ENCODE measurements at places on chromosomes 5 and 9.

DNA sequence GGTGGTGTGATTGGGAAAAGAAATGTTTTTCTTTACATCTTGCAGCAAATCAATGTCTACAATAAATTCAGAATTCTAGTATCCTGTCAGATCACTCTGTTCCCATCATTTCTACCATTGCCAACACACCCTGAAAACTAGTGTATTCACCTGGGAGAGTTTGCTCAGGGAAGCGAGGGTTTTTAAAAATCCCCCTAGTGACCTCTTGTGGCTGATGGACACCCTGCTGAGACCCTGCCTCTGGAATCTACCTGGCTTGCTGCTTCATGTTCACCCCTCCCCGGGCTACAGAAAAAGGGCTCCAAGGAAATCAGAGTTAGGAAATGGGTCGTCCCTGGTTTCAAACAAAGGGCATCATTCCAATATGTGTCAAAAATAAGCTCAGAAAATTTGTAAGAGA is 21.4 kb upstream of the ALDOB start:
- DNase-seq: no peak

- DNase-seq: no peak
These were observed 103.5 kb downstream of the RNF180 start for GRCh38 chr5:64269164-64269563.

DNA sequence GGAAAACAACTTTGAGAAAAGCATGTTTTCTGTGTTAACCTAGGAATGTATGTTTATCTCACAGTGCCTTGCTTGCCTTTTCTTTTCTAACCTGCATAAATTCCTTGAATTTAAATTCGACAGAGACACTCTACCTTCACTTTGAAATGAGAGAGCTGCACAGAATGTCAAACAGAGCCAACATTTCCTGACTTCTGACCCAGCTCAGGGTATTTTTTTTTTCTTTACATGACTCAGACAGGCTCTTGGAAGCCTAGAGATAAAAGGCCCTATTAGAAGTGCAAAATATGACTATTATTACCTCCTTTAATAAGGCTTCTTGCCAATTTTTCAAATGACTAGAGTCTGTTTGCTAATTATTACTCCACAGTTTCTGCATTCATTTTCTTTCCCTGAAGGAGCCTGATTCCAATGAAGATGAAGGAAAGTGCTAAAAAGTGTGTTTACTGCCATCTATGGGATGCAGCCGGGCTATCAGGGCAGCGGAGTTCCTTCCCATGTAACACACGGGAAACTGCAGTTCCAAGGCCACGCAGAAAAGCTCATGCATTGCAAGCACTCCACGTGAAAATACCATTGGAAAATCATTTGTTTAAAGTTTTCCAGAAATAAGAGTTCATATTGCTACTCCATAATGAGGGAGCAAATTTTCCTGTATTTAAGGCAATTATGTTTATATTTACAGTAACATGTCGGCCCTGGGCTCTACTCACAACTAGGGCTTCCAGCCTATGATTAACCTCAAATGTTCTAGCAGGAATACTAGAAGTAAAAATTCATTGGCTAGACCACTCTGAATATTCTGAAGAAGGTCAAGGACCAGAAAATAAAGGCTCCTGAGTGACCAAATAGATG is 485.6 kb downstream of the ZSWIM6 start:
- DNase-seq: no peak

DNA sequence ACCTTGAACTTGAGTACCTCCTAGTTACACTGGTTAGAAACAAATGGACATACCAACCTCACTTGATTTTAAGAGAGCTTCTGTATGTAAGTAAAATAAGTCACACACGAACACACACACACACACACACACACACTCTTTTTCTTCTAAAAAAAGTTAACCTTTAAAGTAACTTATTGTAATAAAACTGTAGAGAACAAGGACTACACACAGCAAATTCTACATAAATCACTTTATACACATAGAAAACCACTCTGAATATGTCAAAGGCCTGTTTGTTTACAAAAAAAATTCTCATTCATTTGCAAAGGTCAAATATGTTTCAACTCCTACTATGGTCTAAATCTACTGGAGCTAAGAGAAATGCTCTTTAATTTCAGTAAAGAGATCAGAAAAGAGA is 29.1 kb downstream of the GIN1 start:
- DNase-seq: no peak

DNA sequence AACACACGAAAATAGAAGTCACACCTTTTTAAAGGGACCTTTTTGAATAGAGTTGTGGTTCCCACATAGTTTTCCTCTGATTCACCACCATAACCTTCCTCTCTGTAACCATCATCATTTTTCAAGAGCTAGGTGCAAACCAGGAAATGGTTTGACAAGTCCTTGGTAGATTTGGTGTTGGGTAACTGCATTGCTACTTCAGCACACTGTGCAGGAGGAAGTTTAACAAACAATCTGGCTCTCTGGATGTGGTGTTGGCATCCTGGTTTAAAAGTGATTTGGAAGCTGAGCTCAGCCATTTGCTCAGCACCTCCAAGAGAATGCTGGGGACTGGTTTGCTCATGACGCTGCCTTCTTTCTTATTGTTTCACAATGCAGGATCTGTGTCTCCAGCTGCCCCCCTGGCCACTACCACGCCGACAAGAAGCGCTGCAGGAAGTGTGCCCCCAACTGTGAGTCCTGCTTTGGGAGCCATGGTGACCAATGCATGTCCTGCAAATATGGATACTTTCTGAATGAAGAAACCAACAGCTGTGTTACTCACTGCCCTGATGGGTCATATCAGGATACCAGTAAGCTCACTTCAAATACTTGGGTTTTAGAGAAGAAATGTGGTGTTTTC is 213.1 kb downstream of the RFK start:
- no peak for DNase-seq

GRCh38 chr9:134320126-134320867 is 6.0 kb upstream of the RXRA start:
- no peak for DNase-seq

- no peak for DNase-seq
These were observed 63.9 kb downstream of the C9orf152 start for GRCh38 chr9:110143950-110144545.

DNA sequence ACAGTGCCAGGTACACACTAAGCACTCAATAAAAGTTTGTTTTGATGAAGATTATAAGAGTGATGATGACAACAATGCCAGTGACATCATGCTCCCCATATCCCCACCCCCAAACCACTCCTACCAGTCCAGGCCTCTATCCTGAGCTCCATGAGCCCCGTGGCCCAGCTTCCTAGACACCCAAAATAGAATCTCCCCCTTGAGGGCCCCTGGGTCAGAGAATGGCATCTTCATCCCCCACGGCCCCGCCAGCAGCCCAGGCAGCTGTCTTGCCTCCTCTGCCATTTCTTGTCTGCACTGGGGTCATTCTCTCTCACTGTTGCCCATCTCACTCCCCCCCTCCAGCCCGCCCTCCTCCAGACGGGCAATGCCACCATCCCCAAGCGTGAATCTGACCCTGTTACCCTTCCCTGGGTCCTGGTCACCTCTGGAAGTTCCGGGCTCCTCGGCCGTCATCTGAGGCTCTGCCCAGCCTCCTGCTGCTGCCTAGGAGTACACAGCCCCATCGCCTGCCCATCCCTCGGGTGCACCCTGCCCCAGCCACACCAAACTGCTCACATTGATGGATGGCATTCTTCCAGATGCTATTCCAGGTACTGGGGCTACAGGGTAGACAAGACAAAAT is 76.8 kb upstream of the LMX1B start:
- DNase-seq: no peak

GRCh38 chr9:109512170-109512756 is 14.2 kb upstream of the PTPN3 start:
- DNase-seq: no peak

- no peak for DNase-seq
These were observed 145.7 kb downstream of the EBF1 start for GRCh38 chr5:158953929-158954534.

DNA sequence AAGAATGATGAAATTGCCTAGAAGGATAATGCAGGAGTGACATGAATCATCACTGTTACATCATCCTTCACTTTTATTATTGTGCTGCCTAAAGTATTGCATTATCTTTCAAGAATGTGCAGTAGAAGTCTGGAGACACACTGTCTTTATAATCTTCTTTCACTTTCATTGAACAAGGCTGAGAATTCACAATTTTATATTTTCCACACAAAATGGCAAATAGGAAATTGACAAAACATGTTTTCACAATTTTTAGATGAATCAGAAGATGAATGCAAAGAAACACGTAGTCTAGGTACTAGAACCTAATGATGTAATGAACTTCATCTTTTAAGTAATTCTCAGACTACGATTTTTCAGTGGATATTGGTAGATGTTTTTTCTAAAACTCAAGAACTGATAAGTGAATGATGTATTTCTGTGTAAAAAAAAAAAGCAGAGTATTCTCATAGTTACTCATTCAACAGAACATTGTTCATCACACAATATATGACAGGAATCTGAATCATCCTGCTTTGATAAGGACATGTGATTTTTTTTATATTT is 131.5 kb upstream of the GRHPR start:
- DNase-seq: no peak

GRCh38 chr9:126609191-126609590 is 4.5 kb upstream of the LMX1B start:
- DNase-seq: no peak

DNA sequence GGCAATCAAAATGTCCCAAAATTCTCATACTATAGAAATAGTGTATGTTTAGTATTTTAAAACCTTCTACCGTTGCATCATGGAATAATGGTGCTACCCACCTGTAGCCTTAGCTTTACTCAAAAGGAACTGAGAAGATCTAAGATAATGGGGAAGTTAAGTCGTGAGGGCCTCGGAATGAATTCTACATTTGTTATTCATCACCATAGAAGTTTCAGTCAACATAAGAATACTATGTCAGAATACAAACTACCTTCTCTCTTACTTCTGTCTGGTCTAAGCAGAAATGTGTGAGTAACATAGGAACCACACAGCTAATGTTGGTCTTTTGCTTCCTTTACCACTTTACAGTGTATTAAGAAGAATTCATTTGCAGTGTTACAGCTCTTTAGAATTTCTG is 43.2 kb downstream of the RFK start:
- DNase-seq: no peak

DNA sequence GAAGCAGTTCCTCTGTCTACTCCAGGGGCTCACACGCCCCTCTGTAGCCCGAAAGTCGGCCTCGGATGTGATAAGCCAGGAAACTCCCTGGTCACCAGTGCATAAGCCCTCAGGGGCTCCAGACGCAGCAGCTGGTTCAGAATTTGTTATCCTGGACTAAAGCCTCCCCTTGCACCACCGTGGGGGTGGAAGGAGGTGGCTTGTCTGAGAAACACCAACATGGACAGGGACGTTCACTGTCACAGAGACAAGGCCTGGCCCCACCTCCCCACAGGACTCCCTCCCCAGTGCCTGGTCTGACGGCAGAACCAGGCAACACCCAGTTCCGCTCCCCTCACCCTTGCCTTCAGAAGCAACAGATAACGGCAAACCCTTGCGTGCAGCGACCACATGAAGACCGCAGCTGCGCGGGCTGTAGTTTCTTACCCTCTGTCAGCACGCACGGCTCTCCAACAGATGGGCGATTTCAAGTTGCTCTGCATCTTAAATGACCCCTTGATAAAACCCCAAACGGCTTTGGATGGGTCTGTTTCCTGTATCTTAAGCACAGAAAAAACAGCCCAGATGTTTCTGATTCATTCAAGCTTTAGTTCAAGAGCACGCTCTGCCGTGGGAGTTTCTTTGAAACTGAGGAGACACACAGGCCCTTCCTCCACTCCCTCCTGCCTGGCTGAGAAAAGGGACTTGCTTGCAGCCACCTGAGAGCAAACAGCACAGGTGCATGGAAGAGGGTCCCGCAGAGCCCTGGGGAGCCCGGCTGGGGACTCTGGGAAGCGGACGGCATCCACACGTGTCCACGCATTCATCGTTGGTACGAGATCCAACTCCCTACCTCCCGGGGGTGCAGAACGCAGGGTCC is 44.7 kb upstream of the NKD2 start:
- DNase-seq: no peak

- DNase-seq: no peak
These were observed 194.0 kb downstream of the EFNA5 start for GRCh38 chr5:107476783-107477182.

- no peak for DNase-seq
These were observed 176.9 kb upstream of the WWC1 start for GRCh38 chr5:168114444-168115017.

DNA sequence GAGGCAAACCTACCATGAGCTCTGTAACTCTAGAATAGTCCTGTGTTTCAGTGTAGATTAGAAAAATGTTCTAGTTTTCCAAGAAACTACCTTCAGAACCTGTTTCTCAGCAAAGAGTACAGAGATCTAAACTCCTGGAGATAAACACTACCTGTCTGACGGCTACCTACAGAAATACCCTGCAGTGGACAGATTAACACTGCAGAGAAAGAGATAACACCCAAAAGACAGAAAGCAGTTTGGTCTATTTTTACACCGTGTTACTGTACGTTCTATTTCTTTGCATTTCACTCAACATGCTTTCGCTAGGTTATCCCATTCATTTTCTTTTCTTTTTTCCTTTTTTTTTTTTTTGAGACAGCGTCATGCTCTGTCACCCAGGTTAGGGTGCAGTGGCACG is 11.6 kb downstream of the SCAI start:
- DNase-seq: no peak

- DNase-seq: no peak
These were observed 50.1 kb downstream of the TMEM167A start for GRCh38 chr5:83026930-83027687.

DNA sequence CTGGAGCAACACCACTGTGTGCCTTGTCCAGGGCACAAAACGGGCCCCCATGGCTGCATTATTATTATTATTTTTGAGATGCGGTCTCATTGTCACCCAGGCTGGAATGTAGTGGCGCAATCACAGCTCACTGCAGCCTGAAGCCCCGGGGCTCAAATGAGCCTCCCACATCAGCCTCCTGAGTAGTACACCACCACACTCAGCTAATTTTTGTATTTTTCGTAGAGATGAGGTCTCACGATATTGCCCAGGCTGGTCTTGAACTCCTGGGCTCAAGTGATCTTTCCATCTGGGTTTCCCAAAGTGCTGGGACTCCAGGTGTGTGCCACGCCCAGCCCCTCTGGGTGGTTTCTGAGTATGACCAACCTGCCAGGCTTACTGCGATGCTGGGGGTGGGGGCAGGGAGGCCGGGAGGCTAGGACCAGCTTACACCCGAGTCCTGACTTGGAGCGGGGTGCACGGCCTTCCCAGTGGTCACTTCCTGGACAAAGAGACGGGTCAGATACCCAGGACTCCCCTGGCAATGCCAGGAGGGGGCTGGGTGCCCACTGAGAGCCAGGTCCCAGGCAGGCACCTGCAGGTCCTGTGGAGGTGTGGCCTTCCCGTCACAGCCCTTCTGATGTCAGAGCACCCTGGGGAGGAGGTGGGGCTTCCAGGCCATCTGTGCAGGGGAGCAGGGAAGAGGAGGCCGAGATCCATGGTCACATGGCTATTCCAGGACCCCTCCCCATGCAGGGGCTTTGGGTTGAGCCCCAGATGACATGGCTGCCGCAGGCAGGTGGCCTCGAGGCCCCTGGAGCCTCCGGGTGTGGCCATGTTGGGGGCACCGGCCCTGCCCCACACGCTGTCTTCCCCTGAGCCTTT is 8.3 kb upstream of the NRARP start:
- DNase-seq: no peak
